ENCODE measurements at places on chromosomes 4 and X.
A peak's percentile ranks its signal among the peaks of the same experiment; 100 is the strongest.

- no peak for DNase-seq
Observed at GRCh38 chr4:128600996-128601871, 208.3 kb upstream of the JADE1 start.

- DNase-seq = no peak
Observed at GRCh38 chr4:23855912-23856605, 33.8 kb downstream of the PPARGC1A start.

GRCh38 chr4:143397887-143398286 lies 61.2 kb downstream of the GAB1 start:
- DNase-seq = no peak

DNA sequence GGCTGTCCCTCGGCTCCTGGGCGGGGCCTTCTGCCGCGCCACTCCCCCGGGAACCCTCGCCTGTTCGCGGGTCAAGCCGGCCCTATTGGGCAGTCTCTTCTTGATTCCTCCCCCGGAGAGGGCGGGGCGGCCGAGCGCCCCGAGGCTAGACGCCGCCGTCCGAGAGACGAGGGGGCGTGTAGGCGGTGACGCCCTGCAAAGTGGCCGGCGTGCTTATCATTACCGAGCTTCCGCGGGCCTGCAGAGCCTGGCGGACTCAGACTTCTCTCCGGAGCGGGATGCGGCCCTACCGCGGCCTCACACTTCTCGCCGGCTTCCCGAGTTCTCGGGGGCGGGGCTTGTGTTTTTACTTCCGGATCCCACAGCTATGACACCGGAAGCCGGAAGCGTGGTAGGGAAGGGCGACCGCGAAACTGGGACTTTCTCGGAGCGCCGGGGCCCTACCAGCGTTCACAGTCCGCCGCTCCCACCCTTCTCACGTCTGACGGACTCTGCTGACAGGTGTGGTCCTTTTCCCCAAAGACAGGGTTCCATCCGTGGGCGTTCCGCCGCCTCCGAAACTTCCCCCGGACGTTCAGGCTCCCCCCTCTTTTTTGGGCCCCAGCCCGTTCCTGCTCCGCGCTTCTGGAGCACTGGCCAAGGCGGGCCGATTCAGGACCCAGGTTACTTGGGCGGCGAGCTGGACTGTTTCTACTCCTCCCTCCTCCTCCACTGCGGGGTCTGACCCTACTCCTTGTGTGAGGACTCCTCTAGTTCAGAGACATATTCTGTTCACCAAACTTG lies at the start of gene IKBKG:
Gene IKBKG, plus strand, starts transcription at position 376 of the 783 bp plus-strand sequence. CDS start 4,383 bp downstream, outside the sequence.
- peak; percentile 88 for DNase-seq

DNA sequence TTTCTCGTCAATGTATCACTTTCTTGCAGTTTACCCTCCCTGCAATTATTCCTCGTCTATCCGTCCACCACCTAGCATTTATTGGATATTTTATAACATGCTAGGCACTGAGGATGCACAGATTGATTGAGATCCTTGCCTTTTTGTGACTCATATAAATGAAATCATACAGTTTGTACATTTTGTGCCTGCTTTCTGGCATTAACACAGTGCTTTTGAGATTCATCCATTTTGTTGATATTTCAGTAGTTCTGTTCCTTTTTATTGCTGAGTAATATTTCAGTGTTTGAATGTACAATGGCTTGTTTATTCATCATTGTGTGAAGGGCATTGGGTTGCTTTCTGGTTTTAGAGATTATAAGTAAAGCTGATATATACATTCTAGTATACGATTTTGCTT lies 841 bp downstream of the TBC1D19 start:
- DNase-seq = no peak

DNA sequence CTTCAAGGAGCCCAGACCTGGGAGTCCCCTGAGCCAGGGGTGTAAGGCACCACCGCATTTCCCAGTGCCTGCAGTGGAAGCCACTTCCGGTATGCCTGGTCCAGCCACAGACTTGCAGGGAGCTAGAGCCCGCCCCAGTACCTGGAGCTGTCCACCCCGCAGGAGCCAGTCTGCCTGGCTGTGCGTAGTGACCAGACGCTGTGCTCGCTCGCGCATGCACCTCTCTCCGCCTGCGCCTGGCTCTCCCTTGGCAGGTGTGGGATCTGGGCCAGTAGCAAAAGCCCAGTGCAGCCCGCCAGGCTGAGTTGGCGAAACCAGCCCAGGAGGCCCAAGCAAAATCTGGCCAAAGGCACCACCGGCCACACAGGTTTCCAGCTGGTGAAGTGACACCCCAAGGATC lies 973.7 kb upstream of the AGA start:
- no peak for DNase-seq

GRCh38 chr4:51901363-51901762 lies 58.4 kb downstream of the DCUN1D4 start:
- no peak for DNase-seq

GRCh38 chrX:23799469-23800065 lies 16.6 kb downstream of the SAT1 start:
- DNase-seq = no peak

DNA sequence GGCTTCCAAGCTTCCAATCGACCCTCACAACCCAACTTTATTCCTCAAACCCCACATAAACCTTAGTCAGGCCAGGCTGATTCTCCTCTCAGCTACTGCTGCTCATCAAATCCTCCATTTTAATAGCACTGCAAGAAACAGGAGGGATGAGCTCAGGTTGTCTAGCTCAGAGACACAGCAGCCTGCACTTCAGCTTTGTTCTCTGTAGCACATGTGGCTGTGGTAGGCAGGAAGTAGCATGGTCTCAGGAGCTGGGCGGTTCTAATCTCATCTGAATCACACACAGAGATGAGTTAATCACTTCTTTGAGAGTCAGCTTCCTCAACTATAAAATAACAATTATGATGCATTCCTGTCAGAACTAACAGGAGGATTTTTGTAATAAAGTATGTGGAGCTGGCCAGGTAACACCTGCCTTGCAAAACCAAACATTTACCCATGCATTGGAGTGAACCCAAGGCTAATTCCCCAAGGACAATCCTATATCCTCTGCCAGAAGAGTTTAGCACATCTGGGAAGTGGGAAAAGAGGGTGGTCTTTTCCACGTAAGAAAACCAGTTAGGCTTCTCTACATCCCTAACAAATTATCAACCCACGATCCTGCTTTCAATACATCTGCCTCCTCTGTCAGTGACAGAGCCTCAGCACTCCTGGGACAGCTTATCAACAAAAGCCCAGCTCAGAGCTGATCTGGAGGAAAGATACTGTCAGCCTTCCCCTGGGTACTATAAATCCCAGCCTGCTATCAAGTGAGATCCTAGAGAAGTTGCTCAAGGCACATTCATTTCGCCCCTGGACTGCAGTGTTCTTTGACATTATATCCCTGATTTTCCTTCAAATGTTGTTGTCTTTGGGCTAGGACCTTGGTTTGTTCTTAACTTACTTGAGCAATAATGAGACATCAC lies 32.8 kb downstream of the ELOVL6 start:
- DNase-seq = peak; percentile 39

- no peak for DNase-seq
Observed at GRCh38 chr4:145501051-145501660, 19.5 kb downstream of the SMAD1 start.

- DNase-seq = no peak
Observed at GRCh38 chrX:53449632-53450031, 15.5 kb upstream of the HSD17B10 start.

DNA sequence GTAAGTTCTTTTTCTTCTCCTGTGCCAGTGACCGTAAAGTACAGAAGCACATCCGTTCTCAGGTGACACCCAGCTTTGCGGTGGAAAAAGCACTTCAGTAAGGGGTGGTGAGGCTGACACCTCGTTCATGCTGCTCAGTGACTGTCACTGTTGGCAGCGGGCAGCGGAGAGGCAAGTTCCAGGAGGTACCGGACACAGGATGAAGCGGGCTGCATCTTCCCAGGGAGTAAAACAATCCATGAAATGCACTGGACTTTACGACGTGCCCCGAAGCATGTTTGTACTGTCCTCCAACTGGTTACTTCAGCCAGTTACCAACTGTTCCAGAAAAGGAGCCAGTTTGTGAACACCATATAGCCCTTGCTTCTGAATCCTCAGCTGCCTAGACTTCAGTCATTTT lies 110.7 kb downstream of the ZNF827 start:
- no peak for DNase-seq

DNA sequence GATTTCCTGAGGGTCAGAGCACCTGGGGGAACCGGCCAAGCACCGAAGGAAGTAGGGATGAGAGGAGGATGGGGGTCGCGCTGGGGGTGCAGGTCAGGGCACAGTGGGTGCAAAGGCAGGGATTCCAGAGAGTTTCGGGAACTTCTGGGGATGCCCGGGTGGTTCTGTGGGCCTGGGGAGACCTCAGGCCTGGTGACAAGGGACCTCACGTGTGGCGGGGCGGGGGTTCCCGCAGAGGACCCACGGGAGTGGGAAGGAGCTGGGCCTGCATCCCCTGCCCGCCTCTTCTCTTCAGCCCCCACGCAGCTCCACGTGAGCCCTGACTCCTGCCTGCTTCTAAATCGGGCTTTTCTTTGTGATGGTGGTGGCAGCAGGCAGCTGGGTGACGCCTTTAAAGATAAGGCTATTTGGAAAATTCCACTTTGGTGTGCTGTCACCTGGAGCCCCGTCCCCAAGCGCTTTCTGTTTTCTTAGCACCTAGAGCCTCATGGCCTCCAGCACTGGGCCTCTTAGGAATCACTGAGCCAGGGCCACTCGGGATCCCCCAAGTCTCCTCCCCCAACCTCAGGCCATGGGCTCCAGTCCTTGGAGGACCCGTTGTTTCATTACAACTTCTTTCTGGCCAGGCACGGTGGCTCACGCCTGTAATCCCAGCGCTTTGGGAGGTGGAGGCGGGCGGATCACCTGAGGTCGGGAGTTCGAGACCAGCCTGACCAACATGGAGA lies 7.1 kb upstream of the TBC1D14 start:
- no peak for DNase-seq

DNA sequence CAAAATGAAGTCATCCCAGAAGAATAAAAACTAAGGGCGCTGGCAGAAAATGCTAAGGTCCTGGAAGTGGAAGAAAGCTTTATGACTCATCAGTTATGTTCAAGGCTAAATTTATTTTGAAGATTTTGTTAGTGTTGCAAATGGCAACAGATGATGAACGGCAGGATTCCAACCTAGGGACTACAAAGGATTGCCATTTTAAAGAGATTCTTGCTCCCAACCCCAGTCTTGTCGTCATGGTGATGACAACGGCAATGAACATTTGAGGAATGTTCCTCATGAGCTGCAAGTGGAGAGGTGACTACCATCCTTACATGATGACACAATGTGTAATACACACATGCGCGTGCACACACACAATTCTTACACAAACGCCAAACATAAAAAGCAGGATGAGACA lies 54.4 kb upstream of the FTHL17 start:
- no peak for DNase-seq

- no peak for DNase-seq
Observed at GRCh38 chrX:130916636-130917422, 13.8 kb upstream of the ENOX2 start.

GRCh38 chr4:8176547-8177399 lies 18.2 kb upstream of the ABLIM2 start:
- no peak for DNase-seq

GRCh38 chrX:153595859-153596857 lies 2.8 kb downstream of the CCNQ start:
- DNase-seq = no peak

All from activated naive CD4-positive, alpha-beta T cell treated with anti-CD3 and anti-CD28 coated beads, Interleukin-2, amount 50 U/mL, for 72 hours (primary cell).